ENCODE measurements at places on chromosomes 1 and 21.

GRCh38 chr1:18950401-18951026, 6.0 kb downstream of the IFFO2 start:
- no peak for DNase-seq

- no peak for DNase-seq
Observed at GRCh38 chr1:160646711-160647328, at the start of gene SLAMF1. Gene SLAMF1 (minus strand): TSS chr1:160647044. CDS start chr1:160646945, 99 bp downstream.

- DNase-seq, result no peak
Observed at GRCh38 chr1:210792250-210793102, 341.5 kb downstream of the KCNH1 start.

DNA sequence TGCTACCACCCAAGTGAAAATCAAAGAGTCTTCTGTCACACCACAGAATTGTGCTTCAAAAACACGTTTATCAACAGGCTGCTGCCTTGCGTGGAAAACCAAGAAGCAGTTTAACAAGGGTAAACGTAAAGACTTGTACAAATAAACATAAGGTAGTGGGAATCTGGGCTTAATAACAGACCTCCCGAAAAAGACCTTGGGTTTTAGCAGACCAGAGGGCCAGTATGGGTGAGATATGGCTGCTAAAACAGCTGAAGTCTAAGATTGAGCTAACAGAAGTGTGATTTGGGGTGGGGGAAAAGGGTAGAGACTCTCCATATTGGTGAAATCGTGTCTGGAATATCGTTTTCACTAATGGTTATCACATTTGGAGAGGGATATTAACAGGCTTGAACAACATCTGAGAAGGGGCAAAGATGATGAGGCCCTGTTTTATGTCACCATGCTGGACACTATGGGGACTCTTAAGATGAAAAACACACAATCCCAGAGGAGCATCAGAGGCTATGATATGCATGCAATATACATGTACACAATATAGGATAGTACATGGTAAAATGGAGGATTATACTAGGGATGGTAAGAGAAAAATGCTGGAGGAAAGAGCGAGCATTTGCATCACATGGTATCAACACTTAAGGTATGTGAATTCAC, 1.4 kb downstream of the MOV10 start:
- DNase-seq, result no peak

GRCh38 chr1:17437260-17437579, 2.3 kb downstream of the RCC2 start:
- DNase-seq, result no peak

- DNase-seq, result no peak
Observed at GRCh38 chr1:95503278-95504030, 269.4 kb downstream of the RWDD3 start.

- no peak for DNase-seq
Observed at GRCh38 chr1:52906135-52906603, 15.4 kb downstream of the ECHDC2 start.

- no peak for DNase-seq
Observed at GRCh38 chr1:54091666-54092065, 38.3 kb downstream of the TCEANC2 start.

DNA sequence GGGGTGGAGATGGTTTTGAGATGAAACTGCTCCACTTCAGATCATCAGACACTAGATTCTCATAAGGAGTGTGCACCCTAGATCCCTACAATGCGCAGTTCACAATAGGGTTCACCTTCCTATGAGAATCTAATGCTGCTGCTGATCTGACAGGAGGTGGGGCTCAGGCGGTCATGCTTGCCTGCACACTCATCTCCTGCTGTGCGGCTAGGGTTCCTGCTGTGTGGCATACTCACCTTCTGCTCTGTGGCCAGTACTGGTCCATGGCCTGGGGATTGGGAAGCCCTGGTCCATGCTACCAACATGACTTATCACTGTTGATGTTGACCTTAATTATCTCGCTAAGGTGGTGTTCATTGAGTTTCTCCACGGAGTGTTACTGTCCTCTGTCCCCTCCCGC, 144.5 kb downstream of the NAV1 start:
- DNase-seq, result no peak

- no peak for DNase-seq
Observed at GRCh38 chr1:52919051-52919722, 2.4 kb downstream of the ECHDC2 start.

DNA sequence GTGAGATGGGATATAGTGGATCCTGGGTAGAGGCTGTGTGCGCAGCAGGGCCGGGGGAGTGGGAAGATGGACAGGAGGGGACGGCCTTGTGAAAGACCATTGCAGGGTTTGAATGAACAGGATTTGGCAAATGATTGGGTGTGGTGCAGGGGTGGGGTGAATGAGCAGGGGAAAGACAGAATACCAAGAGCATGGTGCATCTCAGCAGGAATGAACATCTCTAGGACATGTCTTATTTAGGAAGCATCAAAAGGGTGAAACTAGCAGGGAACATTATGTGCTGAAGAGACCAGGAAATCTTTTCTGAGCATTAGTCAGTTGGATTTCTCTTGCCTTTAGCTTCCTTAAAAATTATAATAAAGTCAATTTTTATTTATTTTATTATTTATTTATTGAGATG, 60.6 kb upstream of the SLC2A1 start:
- no peak for DNase-seq
